ENCODE measurements at places on chromosomes 12 and 14.
A peak's percentile ranks its signal among the peaks of the same experiment; 100 is the strongest.

- DNase-seq, result no peak
These were observed 63.1 kb downstream of the STON2 start for GRCh38 chr14:81337073-81337472.

DNA sequence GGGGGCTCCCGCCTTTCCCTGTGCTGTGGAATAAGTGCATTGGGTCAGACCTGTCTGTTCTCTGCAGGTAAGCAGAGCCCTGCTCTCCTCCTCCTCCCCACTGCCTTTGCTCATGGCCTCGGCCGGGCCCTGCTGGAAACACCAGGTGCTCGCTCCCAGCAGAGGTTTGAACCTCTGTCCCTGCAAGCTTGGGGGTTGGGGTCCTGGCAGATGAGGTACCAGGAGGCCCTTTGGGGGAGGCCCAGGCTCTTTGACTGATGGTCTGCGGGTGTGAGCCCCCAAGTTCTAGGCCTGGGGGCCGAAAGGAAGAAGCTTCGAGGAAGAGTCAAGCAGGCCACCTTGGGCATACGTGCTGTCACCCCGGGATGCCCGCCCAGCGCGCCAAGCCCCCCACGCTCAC lies 22.1 kb upstream of the CEP170B start:
- no peak for DNase-seq

GRCh38 chr14:50225067-50225973 lies 6.1 kb downstream of the SOS2 start:
- no peak for DNase-seq

DNA sequence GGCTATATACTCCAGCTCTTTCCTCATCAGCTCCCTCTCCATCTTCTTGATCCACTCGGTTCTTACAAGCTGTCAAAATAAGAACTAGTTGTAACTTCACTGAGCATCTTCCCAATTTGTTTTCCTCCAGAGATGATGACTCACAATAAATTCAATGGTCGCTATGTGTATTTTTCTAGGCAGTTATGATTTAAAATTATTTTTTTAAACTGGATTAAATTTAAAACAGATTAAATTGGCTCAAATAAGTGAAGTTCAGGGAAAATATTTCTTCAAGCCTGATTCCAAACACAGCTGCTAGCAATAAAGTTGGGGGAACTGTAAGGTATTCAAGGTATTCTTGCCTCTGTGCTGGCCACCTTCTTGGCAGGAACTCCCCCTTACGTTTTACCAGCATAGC lies 717.7 kb upstream of the USP15 start:
- no peak for DNase-seq

- no peak for DNase-seq
These were observed 20.9 kb downstream of the SRGAP1 start for GRCh38 chr12:63865448-63865847.

DNA sequence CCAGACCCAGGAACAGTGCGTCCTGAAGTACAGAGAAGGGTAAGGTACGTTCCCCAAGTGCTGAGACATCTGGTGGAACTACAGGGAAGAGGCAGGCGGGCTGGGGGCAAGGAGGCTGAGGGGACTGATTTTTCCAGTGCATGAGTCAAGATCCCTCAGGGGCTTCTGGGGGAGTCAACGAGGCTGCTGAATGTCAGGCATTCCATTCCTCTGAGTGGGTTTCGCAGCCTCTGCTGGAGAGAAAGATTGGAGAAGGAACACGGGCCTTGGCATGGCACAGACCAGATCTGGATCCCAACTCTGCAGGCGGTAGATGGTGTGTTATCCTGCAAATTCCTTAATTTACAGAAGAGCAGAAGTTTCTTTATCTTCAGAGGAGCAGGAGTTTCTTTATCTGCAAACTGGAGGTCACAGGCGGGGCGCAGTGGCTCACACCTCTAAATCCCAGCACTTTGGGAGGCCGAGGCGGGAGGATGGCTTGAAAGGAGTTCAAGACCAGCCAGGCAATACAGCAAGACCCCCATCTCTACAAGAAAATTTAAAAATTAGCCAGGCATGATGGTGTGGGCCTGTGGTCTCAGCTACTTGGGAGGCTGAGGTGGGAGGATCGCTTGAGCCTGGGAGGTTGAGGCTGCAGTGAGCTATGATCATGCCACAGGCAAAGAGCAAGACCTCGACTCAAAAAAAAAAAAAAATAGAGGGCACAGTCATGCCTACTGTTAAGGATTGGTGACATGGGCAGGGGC lies 132.6 kb upstream of the MAP1LC3B2 start:
- no peak for DNase-seq

DNA sequence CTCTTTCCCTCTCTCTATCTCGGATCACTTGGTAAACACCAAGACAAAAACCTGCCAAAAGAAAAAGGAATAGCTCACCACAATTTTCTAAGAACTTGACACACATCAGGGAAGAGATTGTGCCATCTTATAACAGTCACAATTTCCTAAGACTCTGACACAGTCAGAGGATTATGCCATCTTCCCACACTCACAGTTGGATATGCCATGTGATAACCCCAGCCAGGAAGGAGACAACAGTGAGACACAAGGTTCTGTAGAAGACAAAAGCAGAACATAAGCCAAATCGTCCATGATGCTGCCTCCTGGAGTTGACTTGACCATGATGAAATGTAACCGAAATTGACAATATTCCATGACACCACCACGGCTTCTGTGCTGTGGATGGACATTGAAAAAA lies 2.8 kb upstream of the CLEC9A start:
- DNase-seq, result peak; percentile 98

DNA sequence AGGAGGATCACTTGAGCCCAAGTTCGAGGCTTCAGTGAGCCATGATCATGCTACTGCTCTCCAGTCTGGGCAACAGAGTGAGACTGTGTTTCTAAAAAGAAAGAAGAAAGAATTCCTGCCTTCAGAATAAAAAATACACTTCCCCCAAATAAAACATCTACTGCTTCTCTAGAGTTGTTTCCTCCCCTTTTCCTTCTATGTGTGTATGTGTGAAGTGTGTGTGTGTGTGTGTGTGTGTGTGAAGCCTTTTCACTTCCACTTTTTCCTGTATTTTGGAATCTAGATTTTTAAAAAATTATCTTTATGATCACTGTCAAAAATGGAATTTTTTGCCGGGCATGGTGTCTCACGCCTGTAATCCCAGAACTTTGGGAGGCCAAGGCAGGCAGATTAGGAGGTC lies 12.6 kb upstream of the SNX6 start:
- DNase-seq, result no peak

GRCh38 chr12:111428728-111429175 lies 23.0 kb downstream of the SH2B3 start:
- peak; percentile 69 for DNase-seq

DNA sequence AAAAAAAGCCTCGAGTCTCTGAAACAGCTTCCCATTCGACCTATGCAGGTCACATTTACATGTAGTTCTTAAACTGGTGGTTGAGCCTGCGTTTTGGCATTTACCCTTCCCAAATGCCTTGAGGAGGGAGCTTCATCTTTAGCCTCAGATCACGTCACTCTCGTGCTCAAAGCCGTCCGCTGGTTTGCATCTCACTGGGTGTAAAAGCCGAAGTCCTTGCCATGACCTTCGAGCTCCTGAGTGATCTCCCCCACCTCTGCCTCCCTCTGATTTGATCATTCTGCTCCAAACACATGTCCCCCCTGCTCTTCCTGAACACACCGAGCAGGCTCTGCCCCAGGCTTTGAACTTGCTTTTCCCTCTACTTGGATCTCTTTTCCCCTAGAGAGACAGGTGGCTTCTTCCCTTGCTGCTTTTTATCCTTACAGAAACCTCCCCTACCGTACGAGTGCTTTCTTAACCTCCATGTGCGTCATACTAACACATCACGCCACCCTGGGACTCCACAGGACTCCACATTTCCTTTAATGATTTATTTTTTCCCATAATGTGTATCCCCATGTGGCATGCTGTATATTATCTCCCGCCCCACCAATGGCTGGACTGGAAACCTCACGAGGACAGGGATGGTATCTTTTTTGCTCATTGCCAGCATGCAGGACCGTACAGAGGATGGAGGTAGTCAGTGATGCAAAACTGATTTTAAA lies 610.7 kb downstream of the VRK1 start:
- no peak for DNase-seq

DNA sequence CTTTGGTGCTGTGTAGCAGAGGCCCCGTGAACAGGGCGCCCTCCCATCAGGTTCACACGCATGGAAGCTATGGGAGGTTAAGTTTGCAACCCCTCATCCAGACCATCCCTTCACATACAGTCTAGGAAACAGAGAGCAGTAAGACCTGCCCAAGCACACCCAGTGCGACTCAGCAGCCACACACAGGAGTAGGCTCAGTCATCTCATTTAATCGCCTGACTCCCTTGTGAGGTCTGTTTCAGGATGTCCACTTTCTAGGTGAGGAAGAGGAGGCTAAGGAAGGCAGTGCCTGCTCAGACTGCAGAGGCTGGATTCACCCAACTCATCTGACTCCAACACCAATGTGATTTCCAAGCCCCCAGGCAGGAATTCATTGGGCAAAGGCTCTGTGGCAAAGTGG lies 11.9 kb downstream of the BDKRB1 start:
- DNase-seq, result no peak

- no peak for DNase-seq
These were observed 13.1 kb upstream of the CCDC85C start for GRCh38 chr14:99616832-99617800.

DNA sequence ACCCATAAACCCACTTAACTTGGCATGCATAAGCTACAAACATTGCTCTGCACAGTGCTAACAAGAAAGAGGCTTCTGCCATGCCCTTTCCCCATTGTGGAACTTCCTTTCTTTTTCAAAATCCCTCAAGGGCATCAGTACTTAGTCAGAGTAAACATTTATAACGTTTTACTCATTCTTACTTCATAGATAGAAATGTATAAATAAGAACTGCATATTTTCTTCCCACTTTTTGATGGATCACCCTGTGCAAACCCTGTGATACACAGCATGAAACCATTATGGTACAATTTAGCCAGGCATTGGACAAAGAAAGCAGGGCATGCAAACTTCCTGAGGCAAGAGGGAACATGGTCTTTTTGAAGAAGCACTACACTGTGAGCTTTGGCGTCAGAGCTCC lies 113.8 kb upstream of the FOXG1 start:
- no peak for DNase-seq
